ENCODE measurements at places on chromosomes 4 and X.

GRCh38 chr4:15104825-15105224 is 102.5 kb downstream of the CPEB2 start:
- no peak for DNase-seq

DNA sequence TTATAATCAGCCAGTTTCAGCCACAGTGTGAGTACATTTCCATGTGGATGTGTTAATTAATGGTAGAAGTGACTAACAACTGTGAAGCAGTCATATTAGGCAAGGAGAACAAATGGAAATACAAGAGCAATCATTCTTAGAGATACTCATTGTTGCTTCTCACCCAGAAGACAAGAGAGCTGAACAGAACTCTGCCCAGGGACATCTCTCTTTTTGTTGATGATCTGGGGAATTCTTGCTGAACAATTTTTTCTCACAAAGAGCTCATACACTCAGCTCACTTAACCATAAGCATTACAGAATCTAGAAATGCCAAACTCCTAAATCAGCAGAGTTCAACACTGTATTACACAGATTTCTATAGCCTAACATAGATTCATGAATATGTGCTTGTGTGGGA is 150.1 kb downstream of the COMMD8 start:
- DNase-seq: no peak

DNA sequence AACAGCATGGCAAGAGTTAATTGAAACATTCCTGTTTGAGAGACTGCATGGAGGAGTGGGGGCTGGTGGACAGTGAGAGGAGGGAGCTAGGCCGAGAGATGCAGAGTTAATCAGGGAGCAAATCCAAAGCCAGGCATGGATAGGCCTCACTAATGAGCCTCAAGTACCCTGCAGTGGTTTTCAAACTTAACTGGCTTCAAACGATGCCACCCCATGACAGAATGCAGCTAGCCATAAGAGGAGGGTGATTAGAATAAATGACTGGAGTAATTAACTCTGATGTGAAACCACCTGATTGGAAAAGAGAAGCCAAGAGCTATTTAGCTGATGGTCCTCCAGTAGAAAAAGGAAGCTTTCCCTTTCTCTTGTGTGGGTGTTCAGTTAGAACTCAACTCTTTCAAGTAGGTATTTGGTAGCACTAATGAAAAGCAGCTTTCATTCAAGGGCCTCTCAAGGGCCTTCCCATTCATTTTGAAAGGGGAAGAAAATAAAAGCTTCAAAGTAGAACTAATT is 215.4 kb upstream of the MAB21L2 start:
- no peak for DNase-seq

DNA sequence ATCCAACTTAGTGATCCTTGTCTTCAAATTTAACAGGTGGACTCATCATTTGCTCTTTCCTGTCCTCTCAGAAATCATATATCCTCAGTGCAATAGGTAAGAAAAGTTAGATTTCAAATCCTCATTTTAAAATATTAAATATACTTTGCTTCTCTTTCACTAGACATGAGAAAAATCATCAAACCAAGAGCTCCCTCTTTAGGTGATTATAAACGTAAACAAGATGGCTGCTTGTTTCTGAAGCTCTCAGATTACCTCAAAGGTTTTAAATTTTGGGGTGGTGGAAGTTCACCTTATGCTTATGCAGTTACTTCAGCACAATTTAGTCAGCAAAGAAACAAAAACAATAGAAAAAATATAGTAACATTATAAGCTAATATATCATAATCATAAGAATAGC is 27.3 kb downstream of the CSN3 start:
- DNase-seq: no peak

GRCh38 chrX:94089149-94089548 is 415.1 kb downstream of the FAM133A start:
- DNase-seq: no peak

DNA sequence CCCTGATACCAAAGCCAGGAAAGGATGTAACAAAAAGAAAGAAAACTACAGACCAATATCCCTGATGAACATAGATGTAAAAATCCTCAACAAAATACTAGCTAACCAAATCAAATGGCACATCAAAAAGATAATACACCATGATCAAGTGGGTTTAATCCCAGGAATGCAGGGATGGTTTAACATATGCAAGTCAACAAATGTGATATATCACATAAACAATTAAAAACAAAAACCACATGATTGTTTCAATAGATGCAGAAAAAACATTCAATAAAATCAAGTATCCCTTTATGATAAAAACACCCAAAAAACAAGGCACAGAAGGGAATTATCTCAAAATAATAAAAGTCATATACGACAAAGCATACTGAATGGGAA is 31.5 kb downstream of the ELF2 start:
- DNase-seq: no peak

DNA sequence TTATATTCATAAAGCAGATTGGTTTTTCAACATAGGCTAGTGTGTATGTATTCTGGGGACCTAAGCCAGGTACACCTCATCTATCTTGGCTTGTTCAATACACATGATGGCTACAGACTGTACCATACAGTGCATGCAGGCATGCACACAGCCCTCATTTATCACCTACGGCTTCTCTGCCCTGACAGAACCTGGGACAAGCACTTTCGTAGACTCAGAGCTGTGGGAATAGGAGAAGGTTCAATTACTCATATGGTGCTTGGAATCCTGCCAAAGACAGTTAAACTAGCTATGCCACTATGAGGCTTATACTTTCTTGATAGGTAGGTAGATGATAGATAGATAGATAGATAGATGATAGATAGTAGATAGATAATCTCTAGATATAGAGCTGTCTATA is 457.2 kb downstream of the GALNTL6 start:
- no peak for DNase-seq

DNA sequence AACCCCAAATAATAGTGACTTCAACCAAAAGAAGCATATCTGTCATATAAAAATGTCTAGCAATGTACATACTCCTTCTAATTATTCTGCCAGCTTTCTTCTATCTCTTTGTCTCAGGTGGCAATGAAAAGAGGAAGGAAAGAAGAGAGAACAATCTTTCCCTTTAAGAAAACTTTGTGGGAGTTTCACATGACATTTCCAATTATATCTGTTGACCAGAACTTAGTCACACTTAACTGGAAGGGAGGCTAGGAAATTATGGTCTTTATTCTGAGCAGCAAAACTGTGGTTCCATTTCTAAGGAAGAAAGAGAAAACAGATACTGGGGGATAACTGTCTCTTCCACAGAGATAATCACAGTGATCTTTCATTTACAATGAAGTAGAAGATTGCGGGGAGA is 12.9 kb upstream of the MAOA start:
- DNase-seq: no peak

- no peak for DNase-seq
Measured at GRCh38 chrX:10617186-10617998, 3.0 kb downstream of the MID1 start.

DNA sequence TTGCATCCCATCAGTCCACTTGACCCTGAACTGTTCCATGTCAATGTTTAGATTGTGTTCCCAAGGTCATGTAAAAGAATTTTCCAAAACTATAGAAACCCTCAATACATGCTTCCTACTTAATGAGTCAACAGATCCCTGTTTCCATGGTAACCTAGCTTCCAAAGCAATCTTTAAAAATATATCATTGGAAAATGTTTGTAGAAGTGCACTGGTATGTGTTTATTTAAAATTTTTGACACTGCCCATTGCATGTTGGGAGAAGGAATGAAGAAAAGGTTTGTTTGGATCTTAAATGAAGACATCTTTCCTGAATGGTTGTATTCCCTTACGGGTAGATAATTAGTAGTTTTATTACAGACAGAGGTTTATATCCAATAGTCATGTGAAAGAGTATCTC is 345.3 kb downstream of the GABRG1 start:
- no peak for DNase-seq

DNA sequence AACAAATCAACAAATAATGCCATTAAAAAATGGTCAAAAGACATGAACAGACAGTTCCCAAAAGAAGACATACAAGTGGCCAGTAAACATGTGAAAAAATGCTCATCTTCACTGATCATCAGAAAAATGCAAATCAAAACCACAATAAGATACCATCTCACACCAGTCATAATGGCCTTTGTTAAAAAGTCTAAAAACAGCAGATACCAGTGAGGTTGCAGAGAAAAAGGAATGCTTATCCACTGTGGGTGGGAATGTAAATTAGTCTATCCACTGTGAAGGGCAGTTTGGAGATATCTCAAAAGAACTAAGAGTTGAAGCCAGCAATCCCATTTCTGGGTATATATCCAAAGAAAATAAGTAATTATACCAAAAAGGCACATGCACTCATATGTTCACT is 668.1 kb upstream of the CPEB2 start:
- DNase-seq: no peak

GRCh38 chr4:129929984-129930383 is 834.0 kb downstream of the C4orf33 start:
- no peak for DNase-seq

DNA sequence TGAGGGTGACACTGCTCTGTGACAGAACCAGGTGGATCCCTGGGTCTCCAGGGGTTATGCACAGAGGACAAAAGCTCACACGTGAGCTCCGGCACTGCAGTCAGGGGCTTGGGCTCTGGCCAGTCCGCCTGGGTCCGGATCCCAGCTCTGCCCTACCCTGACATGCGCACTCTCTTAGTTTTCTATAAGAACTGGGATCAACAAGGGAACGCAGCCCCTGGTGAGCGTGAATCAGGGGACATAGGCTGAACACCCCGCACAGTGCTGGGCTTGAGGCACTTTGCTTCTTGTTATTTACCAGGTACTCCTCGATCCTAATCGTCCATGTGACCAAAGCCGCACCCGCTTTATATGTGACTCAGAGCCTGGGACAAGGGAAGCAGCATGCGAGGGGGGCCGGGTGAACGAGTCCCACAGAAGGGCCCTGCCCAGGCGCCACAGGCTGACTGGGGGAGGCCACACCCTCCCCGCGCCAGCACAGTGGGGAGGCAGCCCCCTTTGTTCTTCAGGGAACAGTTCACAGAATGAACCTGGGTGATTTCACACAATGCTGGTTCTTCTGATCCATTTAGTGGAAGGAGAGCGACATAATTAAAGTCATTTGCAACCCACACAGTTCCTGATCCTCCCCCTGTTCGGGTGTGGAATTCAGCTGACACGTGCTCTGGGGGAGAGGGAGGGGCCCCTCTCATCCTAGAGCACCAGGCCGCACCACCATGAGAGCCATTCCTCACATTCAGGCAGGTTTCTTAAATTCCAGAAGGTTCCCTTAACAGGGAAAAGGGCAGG is 55.5 kb downstream of the WFS1 start:
- DNase-seq: no peak

DNA sequence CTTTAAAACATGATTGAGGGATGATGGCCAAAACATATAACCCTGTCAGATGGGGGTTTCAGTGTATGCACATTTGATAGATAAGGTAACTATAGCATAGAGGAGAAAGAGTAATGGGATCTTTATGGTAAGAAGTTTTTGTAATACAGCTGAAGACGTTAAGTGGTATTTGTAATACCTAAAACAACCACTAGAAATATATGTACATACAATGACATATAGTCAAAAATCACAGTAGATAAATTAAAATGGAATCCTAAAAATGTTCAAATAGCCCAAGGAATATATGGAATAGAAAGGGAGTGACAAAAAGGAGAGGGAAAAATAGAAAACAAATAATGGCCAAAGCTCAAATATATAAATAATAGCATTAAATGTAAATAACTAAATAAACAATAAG is 371.3 kb upstream of the FSTL5 start:
- no peak for DNase-seq

DNA sequence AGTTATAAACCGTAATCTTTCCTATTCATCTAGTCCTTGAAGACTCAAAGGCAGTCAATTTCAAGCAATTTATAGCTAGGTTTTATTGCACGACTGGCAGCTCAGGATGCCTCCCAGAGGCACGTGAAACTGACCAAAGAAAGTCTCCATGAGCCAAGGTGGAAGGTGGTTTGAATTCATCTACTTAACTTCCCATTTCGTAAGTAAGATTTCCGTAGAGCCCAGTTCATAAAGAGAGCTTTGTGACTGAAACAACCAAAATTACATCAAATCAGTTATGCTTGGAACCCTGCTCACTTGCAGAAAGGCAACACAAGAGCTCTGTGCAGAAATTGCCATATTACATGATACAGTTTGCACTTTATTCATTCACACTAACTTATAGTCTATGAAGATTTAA is 556.0 kb downstream of the TRIML1 start:
- no peak for DNase-seq
